ENCODE measurements at places on chromosomes 12 and 14.

DNA sequence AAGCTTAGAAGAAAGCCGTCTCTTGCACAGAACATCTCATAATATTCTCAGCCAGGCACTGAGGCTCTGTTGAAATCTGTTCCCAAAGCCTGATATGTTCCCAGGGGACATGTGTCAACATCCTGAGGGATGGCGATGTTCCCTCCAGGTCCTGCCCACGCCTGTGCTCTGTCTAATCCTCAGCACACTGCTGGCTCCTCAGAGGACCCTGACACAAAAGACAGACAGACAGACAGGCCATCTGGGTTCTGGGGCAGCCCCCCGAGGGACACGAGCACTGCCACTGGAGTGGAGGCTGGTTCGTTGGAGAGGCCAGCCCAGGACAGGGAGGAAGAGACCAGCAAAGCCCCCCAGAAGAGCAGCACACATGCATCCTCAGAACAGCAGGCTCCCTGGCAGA is 27.8 kb downstream of the CHGA start:
- no peak for DNase-seq

- no peak for DNase-seq
Measured at GRCh38 chr14:60618241-60618640, 31.0 kb downstream of the SIX1 start.

- DNase-seq = no peak
Measured at GRCh38 chr12:103182299-103182698, 224.8 kb downstream of the ASCL1 start.

DNA sequence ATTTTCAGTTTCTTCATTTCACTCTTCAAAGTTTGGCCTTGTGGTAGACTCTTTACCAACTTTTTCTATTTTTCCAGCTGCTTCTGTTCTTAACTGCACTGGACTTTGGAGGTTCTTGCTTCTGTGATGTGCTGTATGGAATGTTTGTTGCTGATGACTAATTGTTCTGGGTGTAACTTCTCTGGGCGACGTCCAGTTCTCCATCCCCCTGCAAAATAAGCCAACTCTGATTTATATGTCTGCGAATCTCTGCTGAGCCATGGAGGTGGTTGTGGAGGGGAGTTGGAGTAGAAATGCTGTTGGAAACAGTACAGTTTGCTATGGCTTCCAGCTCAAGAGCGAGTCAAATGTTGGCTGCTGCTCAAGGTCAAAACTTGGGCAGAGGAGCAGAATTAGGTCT is 113.9 kb upstream of the DYRK2 start:
- DNase-seq = no peak

- no peak for DNase-seq
Measured at GRCh38 chr12:26009593-26009992, 51.1 kb downstream of the RASSF8 start.

- DNase-seq = no peak
Measured at GRCh38 chr12:130642856-130643255, 73.2 kb downstream of the RIMBP2 start.

DNA sequence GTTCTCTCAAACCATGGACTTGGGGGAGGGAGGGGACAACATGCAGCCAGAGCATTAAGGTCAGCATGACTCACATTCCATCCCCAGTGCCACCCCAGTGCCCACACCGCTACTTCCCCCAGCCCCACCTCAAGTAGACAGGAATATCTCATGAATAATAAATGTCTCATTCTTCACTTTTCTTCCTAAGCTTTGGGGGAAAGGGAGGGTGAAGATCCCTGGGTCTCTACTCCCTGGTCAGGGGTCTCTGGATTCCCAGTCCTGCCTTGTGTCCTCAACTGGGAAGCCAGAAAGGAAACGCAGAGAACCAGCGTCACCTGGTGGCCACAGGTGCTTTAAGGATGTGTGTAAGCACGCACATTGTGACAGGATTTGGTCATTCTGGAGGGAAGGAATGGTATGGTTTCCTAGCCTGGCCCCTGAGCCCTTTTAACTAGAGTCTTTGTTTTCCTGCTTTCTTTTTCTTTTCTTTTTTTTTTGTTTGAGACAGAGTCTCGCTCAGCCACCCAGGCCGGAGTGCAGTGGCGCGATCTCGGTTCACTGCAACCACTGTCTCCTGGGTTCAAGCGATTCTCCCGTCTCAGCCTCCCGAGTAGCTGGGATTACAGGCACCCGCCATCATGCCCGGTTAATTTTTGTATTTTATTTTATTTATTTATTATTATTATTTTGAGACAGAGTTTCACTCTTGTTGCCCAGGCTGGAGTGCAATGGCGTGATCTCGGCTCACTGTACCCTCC is 3.4 kb downstream of the GPR84 start:
- DNase-seq = no peak

GRCh38 chr12:74685385-74685784 is 147.8 kb downstream of the ATXN7L3B start:
- no peak for DNase-seq

DNA sequence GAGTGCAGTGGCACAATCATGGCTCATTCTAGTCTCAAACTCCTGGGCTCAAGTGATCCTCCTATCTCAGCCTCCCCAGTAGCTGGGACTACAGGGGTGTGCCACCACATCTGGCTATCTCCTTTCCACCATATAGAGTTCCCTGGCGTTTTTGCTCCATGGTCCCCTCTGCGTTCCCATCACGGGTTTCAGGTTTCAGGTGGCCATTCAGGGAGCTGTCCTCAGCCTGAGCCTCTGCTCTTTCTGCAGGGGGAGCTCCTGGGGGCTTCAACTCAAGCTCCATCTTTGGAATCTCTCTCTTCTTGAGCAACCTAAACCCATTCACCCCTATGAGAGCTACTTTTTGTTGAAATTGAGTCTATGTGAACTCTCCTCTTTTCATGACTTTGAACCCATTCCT is 11.6 kb downstream of the SMIM41 start:
- no peak for DNase-seq

DNA sequence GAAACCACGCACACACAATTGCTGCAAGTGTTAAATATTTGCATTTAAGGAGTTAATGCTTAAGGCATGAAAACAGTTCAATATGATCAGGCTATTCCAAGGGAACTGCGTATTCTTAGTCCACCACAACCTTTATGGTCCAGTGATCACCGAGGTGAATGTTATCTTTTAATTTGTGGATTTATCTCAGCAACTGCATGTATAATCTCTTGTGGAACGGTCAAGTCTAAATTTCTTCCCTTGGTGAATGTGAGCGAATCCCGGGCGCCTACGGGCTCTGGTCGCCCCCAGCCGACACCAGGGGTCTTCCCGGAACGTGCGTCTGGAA is 999 bp upstream of the AK7 start:
- peak; percentile 16 for DNase-seq

- DNase-seq = no peak
Measured at GRCh38 chr14:99077076-99077843, 194.7 kb downstream of the BCL11B start.

GRCh38 chr12:123022846-123023245 is 42.4 kb downstream of the ARL6IP4 start:
- DNase-seq = no peak

DNA sequence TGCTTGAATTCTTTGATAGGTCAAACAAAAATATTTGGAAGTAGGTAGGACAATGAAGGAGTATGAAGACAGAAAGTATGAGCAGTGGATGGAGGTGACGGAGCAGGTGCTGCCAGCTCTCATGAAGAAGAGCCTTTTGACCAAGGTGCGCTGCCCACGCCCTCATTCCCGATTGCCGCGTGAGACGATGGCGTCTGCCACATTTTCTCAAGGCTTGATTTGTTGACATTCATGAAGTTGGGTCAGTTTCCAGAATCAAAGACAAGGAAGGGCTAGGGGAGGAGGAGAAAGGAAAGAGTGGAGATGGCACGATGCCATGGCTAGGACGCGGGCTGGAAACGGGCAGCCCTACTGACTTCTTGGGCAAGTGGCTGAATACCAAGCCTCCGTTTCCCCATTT is 37.1 kb downstream of the DNAH10 start:
- DNase-seq = no peak

DNA sequence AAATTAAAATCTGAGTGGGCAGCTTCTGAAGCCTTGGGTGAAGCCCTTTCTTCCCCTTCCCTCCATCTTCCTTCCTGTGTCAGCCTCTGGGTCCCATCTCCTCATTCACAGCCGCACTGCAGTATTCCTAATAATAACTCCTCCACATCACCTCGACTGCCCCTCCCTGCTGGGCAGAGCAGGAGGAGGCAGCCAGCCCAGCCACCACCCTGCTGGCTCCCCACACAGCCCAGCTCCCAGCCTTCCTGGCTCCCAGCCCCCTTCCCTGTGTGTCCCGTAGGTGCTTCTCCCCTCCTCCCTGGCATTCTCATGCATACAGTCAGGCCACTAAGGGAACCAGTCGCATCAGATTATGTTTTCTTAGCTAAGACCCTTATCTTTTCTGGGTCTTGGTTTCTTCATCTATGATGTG is 3.7 kb downstream of the IFFO1 start:
- DNase-seq = no peak

DNA sequence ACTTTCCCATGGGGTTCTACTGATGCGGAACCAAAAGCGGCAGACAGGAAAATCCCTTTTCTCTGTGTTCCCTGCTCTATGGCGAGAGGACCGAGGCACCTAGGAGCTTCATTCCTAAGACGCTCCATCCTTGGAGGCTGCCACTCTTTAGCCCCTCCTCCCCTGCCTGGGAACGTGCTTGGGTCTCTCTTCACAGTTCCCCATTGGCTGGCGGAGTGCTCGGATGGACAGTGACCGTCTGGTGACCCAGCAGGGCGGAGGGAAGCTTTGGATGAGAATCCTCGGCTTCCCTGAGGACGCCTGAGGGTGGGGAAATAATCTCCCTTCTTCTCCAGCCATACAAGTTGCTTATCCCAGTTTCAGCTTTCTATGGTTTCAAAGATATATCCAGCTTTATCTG is 37.3 kb downstream of the KCNA5 start:
- no peak for DNase-seq

DNA sequence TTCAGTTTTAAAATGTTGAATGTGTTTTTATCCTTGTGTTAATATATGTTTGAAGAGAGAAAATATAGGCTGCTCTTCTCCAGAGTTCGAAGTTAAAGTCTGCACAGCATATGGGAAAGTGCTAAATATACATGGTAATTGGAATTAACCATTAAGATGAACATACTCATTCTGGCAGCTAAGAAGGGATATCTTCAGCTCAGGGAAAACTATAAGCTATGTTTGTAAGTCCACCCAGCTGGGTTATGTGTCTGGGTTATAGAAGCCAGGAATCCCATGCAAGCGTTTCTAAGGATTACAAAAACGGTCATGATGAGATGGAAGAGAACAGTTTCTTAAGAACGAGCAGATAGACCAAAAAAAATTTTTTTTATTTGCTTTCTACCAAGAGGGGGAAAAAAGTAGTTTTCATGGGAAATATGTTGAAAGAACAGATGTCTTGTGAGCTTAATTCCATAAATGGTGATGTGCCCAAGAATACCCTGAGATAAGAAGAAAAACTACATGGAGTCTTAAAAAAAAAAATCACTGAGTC is 198.9 kb downstream of the FBXL14 start:
- no peak for DNase-seq

DNA sequence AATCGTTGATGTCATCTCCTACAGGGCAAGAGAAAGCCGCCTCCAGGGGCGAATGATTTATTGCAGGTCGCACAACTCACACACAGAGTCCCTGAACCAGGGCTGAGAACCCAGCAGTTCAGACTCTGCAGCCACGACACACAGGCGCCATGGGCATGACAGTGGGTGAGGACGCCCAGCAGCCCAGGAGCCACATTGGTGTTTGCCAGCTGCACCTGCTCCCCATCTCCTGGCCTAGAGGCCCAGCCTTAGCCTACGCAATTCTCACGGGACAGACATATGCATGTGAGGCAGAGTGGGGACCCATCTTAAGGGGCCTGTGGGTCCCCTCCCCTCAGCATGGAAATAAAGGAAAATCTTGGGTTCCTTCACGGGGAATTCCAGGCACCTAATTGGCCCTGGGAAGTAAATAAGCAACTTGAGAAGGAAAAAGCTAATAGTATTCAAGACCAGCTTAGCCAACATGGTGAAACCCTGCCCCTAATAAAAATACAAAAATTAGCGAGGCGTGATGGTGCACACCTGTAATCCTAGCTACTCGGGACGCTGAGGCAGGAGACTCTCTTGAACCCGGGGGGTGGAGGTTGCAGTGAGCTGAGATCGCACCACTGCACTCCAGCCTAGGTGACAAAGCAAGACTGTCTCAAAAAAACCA is 69.3 kb downstream of the RIMBP2 start:
- DNase-seq = no peak

- no peak for DNase-seq
Measured at GRCh38 chr12:14689144-14689543, 7.3 kb downstream of the GUCY2C start.

DNA sequence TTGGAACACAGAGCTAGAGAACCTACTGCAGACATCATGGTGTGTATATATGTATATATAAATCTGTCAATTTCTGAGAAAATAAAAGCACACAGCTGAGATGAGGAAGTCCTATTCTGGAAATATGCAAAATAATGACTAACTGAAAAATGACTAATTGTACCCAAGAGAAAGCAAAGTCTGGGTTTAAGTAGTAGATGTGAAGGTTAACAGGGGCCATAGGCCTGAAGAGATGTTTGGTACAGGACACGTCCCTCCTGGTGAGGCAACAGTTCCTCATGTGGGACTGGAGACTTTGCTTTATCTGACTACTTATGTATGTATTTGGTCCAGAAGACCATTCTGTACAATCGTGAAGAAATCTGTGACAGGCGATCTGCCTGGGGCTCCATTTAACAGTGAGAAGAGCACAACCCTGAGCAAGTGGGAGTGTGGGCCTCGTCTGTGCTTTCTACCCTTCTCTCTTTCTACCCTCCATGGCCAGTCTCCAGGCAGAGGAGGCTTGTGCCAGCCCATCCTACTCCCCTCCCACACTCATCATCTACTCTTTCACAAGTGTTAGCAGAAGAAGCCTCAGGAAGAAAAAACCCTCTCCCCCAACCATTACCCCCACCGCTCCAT is 67.5 kb downstream of the SLC41A2 start:
- no peak for DNase-seq

- DNase-seq = no peak
Measured at GRCh38 chr12:106903241-106903945, 52.3 kb upstream of the TMEM263 start.

- no peak for DNase-seq
Measured at GRCh38 chr12:114404083-114404925, 1.6 kb downstream of the TBX5 start.

GRCh38 chr12:130053651-130054069 is 108.6 kb upstream of the FZD10 start:
- DNase-seq = no peak

DNA sequence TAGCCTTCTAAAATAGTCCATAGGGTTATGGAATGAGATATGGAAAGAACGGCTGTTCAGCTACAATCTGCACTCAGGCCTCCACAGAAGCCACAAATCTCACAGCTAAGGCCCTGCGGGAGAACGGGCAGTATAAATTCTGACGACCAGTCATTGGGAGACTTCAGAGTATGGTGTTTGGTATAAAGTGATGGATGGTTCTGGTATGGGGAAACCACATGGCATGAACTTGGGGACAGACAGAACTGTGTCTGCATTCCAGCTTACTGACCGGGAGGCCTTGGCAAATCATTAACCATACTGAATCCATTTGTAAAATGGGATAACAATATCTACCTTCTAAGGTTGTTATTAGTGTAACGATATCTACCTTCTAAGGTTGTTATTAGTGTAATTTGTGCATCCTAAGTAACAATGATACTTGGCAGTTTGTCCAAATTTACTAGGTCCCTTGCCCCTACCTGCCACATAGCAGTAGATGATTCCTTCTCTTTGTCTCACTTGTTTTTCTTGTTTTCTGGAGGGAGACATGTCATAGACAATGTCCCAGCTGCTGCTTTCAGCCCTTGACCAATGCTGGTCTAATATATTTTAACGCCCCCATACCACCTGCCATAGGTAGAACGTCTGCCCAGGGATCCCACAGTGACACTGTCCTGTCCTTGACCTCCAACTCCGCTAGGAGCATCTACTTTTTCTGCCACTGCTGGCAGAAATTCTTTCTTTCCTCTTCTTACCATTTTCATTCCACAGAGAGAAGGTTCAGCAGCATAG is 6.8 kb downstream of the CDKL1 start:
- no peak for DNase-seq
